Anterior cingulate cortex (tissue), 58 donors: ENCODE measurements at places on chromosomes 13 and 19.

GRCh38 chr19:7645656-7646425 lies 8.9 kb downstream of the STXBP2 start:
- no peak for DNase-seq

GRCh38 chr13:83884141-83884540 lies 1.9 kb upstream of the SLITRK1 start:
- DNase-seq: no peak

- no peak for DNase-seq
These were observed 172.8 kb downstream of the KATNAL1 start for GRCh38 chr13:30134578-30134977.

DNA sequence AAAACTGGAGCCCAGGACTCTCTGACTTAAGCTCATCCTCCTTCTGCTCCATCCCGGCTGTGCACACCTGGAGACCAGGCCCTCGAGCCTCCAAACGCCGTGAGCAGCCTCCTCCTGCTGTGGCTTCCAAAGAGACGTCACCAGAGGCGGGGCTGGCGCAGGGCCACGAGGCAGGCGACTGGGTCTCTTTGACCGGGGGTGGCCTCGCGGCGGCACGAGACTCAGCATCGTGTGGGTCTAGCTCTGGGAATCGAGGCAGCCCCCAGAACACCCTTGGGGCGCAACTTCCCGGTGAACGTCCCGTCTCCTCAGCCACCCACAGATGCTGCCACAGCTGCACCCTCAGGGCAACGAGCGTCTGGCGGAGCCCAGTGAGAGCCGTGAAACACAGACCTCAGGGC lies 22.8 kb downstream of the RASA3 start:
- DNase-seq: no peak

GRCh38 chr13:21045100-21045499 lies 16.3 kb downstream of the LATS2 start:
- no peak for DNase-seq

- DNase-seq: no peak
These were observed 343.0 kb downstream of the KLF5 start for GRCh38 chr13:73401769-73402168.

GRCh38 chr13:98571955-98572662 lies 4.8 kb downstream of the STK24 start:
- DNase-seq: no peak

DNA sequence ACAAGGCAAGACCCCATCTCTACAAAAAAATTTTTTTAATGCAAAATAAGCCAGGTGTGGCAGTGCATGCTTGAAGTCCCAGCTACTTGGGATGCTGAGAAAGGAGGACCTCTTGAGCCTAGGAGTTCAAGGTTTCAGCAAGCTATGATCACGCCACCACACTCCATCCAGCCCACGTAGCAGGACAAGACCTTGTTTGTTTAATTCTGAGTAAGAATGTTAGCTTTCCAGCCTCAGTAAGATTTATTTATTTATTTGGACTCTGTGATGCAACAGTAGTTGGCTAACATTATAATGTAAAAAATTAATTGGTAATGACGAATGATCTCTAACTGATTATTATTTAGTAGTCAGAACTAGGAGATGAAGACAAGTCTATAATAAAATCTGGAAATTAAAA lies 23.3 kb downstream of the N4BP2L2 start:
- no peak for DNase-seq
